ENCODE measurements at places on chromosomes 4 and X.
A peak's percentile ranks its signal among the peaks of the same experiment; 100 is the strongest.

DNA sequence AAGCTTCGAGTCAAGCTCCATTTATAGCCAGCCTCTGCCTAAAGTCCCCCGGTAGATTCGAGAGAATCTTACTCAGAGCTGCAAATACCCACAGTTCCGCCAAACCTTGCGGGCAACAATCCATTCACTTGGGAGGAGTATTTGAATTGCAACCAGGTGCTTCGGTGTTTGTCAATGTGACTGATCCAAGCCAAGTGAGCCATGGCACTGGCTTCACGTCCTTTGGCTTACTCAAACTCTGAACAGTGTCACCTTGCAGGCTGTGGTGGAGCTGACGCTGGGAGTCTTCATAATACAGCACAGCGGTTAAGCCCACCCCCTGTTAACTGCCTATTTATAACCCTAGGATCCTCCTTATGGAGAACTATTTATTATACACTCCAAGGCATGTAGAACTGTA lies 11.2 kb downstream of the CD40LG start:
- no peak for DNase-seq

GRCh38 chr4:90474484-90474883 lies 347.3 kb downstream of the CCSER1 start:
- no peak for DNase-seq

GRCh38 chrX:136250191-136251040 lies 784 bp downstream of the MAP7D3 start:
- no peak for DNase-seq

DNA sequence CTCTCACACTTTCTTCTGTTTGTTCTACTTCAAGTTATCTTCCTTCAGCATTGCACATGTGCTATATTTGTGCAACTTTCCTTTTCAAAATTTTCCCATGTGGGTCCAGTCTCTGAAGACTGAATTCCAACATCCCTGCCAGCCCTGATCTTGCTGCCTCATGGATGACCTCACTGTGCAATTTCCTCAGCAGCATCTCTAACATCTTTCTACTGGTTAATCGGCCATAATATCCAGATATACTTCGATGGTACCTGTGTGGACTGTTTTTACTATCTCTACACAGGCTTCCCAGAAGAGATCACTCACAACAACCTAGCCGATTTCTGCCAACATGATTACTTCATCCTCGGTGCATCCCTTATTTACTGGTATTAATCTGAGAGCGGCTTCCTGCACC lies 41.5 kb downstream of the GPM6A start:
- DNase-seq, result no peak

DNA sequence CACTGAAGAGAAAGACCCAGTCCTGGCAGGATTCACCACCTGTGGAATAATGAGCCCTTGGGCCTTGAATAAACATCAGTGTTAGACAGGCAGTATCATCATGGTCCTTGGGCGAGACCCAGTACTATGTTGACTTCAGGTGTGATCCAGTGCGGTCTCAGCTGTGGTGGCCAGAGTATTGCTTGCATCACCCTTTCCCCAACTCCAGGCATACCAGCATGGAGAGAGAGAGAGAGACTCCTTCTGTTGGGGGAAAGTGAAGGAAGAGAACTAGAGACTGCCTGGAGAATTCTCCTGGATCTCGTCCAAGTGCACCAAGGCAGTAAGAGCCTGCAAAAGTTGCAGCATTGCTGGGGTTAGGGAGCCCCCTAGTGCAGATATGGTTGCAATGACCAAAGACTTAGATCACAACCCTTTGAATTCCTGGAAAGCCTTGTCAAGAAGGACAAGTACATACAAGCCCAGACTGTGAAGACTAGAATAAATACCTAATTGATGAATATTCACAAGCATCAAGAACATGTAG lies 61.1 kb upstream of the VAMP7 start:
- peak; percentile 75 for DNase-seq

DNA sequence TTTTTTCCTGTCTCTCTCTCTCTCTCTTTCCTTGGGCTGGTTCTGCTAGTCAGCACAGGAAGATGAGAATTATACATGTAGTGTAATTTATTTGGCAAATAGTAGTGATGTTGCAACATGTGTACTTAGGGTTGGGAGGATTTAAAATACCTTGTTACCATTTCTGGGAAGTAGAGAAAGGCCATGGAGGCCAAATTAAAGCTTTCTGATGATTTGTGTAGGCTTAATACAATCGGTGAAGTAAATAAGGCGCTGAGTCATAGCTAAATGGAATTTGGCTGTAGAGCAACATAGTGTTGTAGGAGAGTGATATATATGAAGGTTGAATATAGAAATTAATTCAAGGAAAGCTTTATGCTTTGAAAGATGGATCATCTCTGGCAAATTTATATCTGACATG lies 295.3 kb downstream of the GRID2 start:
- DNase-seq, result no peak

DNA sequence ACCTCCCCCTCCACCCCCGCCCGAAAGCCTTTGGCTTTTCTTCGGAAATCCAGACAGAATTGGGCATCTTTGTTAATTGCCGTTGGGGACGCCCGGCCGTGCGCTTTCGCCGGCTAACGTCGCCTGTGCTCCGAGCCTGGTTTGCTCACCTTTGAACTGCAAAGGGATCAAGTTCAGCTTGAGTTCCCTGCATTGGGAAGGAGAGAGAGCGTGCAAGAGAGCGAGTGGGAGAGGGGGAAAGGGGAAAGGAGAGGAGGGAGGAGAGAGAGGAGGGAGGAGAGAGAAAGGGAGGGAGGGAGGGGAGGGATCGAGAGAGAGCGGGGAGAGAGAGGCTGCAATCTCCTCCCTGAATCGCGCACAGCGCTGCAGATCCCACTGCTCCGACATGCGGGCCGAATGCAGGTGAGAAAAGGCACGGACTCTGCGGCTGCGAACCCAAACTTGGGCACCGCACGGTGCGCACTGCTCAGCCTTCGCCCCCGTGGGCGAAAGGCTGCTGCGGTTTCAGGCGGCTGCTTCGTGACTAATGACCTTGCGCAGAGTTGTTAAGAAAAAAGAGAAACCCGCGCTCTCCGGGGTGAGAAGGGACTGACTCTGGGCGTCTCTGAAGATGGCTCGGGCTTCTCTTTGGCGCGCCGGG lies at the start of gene PCDH7:
Gene PCDH7 (plus strand): TSS at position 349 of the 640 bp plus-strand sequence. CDS start 1,054 bp downstream, outside the sequence.
- peak; percentile 60 for DNase-seq

GRCh38 chr4:108953941-108954340 lies 191.1 kb upstream of the ETNPPL start:
- no peak for DNase-seq

DNA sequence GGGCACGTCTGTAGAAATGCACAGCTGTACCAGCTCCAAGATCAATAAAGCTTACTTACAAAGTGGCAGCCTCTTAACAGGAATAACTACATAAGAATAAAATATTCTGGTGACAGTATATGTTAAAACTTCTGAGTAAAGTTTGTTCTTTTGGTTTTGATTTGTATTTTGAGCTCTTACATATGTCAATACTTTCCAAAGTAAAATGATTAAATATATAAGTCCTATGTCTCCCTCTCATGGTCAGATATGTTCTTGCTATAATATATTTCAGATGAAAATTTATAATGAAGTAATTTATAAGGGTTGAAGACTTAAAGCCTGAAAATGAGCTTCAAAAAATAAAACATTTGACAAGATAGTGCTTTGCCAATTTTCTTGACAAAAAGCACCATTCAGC lies 254.4 kb downstream of the NPFFR2 start:
- peak; percentile 3 for DNase-seq

DNA sequence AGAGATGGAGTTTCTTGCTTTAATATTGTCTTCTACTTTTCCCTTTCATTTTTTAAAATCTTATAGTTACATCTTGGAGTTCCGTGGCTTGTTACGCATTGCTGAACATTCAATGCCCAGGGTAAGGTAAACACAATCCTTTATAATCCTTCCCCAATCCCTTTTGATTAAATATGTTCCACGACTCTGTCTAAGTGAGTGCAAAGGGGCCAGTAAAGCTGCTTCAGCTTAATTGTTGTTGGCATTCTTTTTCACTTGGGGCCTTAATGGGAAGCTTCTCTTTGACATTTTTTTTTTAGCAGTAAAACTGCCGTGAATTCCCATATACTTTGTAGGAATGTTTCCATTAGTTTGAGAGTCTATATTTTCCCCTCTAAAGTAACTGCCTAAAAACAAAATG lies 1028.1 kb downstream of the C4orf33 start:
- no peak for DNase-seq

- DNase-seq, result no peak
These were observed 177.3 kb upstream of the SLIT2 start for GRCh38 chr4:20074450-20074849.

DNA sequence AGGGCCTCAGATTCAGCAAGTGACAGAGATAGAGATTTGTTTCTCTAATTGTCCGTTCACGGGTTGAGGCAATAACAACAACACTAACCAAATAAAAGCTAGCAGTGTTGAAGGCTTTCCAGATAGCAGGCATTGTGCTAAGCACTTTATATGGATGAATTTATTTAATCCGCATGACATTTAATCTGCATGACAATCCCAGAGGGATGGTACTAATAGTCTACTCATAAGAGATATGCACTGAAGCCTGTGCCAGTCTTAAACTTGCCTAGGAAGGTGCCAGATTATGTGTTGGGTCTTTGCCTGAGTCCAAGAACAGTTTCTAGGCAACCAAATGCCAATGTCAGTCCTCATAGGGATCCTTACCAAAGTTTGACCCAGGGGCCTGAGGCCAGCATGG lies 37.7 kb upstream of the FAT1 start:
- DNase-seq, result no peak

GRCh38 chr4:168803732-168804131 lies 206.3 kb downstream of the CBR4 start:
- DNase-seq, result no peak

DNA sequence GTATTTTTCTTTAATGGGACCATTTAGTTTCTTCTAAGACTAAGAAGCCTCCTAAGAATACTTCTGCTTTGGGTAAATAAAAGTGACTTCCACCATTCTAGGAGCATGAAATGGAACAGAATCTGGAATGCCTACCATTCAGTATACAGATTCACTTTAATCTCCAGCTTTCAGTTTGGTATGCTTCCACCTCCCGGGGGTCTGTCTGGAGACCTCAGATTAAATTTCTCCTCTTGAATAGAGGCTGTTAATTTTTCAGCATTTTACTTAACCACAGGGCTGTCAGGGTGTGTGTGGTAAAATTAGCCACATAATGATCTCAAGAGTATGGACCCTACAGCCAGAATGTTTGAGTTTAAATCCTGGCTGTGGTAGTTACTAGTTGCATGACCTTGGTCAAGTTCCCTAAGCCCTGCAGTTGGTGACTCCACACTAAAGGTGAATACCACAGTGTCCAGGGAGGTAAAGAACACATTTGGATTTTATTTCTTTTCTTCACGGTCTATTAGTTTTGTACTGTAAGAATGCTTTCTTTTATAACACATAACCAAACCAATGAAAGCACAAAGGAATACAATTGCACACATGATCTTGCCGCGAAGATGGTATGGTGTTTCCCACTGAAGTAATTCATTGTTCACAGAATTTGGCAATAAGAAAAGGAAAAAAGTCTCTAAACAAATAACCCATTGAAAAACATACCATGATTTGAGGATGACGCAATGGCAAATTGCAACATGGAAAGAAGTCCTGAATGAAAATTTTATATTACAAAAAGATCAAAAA lies 37.3 kb upstream of the TRIM2 start:
- DNase-seq, result no peak

GRCh38 chr4:144289667-144290428 lies 149.3 kb upstream of the GYPA start:
- DNase-seq, result no peak

DNA sequence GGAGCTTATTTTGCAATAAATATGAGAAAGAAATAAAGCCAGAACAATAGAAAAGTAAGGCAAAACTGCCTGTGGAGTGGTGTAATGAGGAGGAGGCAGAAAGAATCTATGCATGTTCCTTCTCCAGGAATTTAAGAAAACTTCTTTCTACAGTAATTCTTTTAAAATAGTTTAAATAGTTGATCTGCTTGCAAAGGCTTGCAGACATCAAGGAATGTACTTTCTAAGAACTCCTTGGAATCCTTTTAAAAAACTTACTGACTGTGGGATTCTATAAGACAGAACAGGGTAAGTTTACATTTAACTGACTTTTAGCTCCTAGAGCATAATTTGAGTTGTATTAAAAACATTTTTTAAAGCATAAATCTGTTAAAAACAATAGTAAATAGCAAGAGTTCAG lies 63.2 kb upstream of the ALB start:
- DNase-seq, result no peak

DNA sequence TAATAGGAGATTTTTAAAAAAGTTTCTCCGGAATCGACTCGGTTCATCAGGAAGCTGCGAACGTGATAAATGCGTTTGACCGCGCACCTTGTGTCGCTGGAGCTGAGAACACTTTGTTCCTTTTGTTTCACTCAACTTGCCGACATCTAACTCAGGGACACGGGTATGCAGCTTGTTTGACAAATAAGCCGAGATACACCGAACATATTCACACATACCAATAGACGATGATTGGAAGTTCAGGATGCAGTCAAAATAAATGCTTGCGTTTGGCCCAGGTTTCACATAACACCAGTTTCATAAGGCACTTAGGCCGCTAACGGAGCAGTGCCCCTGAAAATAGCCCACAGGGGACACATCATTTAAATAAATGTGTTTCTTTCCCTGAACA lies 932 bp upstream of the SHISA3 start:
- DNase-seq, result no peak

GRCh38 chr4:74413265-74413664 lies 31.7 kb upstream of the AREG start:
- no peak for DNase-seq

- DNase-seq, result no peak
These were observed 9.9 kb downstream of the OGT start for GRCh38 chrX:71542825-71543224.

DNA sequence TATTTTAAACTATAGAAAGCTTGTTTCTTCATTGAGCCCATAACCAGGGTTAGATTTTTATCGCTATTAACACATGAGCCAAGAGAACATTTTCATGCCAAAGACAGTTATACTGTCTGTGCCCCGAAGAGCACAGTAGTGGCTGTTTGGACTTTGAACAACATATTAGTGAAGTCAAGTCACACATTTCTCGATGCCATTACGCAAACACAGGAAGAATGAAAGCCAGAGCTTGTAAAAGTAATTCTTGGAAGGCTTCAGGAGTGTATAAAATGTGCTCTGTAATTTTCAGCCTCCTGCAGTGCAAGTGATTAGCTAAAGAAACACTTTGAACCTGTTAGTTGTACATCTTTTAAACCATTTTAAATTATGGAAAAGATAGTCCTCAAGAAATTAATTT lies 590.7 kb upstream of the PITX2 start:
- no peak for DNase-seq

DNA sequence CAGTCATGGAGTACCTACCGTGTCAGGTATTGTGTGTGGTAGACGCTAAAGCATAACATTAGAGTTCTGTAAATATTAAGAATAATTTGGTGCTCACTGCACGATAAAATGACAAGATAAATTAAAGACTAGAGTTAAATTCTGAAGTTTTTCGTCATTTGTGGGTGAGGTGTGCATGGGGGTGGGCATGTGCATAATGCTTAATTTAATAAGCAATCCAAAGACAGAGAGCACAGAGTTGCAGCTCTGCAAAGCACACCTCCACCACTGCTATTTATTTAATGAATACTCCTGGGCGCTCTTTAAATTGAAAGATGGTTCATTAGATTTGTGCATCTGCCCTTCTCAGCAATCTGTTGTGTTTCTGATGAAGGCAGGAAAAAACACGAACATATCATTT lies 62.6 kb downstream of the GATB start:
- no peak for DNase-seq

GRCh38 chr4:55358668-55359067 lies 12.6 kb downstream of the SRD5A3 start:
- DNase-seq, result no peak
